ENCODE measurements at places on chromosomes 11 and 22.

GRCh38 chr22:33188326-33188725 is 130.1 kb upstream of the SYN3 start:
- DNase-seq = no peak

DNA sequence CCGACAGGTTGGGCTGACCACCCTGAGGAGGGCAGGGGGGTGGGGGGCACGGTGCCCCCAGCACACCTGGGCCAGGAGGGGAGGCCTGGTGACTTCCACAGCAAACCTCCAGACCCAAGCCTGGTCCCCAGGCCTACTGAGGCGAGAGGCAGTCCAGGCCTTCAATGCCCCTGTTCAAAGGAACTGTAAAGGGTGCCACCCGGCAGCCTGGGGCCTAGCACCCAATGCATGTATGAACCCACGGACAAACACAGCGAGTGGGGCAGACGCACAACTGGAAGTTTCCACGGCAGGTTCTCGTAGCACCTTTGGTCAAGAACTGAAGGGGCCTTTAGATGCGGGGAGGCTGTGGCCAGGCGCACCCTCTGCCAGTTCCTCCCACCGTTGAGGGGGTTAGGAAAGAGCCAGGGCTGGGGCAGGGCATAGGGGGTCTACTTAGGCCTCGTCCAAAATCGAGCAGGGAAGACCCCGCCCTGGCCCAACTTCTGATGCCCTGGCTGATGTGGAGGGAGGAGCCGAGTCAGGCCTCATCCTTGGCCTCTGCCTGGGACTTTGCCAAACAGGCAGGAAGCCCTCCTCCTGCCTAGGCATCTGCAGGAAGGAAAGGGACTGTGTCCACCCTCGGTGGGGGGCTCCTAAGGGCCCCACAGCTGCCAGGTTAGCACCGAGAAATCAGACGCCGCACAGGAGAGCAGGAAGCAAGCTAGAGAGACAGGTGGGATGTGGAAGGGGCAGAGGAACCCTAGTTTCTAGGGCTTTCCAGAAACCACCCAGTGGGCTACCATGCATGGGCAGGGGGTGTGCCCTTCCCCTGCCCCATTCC is 6.6 kb downstream of the CBX6 start:
- DNase-seq = no peak

DNA sequence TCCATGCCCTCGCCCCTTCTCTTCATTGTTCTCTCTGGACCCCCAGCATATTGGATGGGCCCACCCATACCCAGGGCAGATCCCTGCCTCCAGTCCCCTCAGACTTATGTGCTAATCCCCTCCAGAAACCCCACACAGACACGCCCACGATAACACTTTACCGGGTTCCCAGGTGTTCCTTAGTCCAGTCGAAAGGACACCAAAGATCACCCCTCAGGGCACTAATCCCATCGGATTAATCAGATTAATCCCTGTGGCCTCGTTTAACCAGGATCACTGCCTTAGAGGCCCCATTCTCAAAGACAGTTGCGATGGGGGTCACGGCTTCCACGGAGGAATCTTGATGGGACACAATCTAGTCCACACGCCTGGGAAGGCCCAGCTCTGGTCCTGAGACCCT is 80.8 kb downstream of the SHANK2 start:
- no peak for DNase-seq

DNA sequence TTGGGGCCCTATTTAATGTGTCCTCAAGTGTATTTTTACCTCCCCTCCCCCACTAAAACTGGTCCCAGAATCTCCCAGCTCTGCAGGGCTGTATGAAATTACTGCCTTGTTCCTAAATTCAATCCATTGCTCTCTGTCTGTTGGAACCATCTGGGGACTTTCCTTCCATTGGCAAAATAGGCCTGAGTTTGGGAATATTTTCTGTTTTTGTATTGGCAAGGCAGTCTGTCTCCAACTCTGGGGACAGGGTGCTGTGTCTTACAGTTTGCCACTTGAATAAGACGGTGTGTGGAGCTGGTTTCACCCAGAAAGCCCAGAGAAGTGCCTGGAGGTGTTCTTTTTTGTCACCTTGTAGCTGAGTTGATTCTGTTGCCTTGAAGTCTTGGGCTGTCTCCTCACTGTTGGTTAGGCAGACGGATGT is 1.3 kb downstream of the PACS1 start:
- no peak for DNase-seq

DNA sequence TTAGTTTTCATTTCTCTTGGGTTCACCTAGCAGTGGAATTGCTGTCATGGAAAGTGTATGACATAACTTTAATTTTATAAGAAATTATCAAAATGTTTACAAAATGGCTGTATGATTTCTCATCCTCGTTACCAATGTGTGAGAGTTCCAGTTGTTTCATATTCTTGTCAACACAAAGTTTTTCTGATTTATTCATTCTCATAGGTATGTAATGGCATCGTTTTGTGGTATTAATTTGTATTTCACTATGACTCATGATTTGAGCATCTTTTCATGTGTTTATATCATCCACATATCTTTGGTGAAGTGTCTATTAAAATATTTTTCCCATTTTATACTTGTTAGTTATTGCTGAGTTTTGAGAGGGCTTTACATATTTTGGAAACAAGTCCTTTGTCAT is 5.5 kb downstream of the FAM111B start:
- DNase-seq = no peak

GRCh38 chr11:9688716-9689511 is 25.0 kb downstream of the SWAP70 start:
- DNase-seq = peak; percentile 35
